Suppressor macrophage treated with lipopolysaccharide for 1 hour (primary cell): ENCODE measurements at places on chromosomes 2 and 18.

GRCh38 chr2:12251121-12251520 is 465.6 kb upstream of the TRIB2 start:
- no peak for DNase-seq

- DNase-seq: no peak
Observed at GRCh38 chr2:182499706-182500470, 73.1 kb upstream of the PDE1A start.

GRCh38 chr2:96315400-96316071 is 9.6 kb upstream of the ITPRIPL1 start:
- peak; percentile 41 for DNase-seq

DNA sequence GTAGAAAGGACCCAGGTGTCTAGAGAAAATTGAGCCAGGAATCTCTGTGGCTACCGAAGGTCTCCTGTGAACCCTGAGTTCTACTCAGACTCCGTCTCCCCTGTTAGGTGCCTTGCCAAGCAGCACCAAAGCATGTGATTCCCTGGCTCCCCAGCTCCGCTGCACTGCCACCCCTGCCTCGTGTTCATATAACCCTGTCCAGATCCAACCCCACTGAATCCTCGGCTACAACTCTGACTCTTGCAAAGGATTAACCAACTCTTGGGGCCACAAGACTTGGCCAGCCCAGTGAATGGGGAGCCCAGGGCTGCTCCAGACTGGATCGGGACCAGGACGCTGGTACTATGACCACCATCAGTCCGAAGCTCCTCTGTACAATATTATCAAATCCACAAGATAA is 37.3 kb upstream of the ACAA2 start:
- DNase-seq: no peak

DNA sequence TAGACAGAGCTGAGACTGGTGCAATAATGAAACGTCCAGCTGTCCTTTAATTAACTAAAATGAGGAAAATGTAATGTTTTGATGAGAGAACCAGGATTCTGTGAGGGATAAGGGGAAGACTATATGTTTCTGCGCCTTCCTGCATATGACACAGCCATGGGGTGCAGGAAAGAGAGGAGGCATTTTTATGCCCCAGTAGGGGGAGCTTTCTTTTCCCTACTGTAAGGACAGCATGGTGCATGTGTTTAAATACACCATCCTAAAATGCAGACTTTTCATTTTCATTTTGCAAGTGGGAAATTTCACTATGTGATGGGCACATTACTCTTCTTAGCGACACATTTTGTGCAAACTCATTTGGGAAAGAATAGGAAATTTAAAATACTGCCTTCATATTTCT is 446.1 kb downstream of the ARHGAP15 start:
- DNase-seq: peak; percentile 26
